H7 (cell line): ENCODE measurements at places on chromosomes 1 and 21. TPM values are rescaled to one million over a fixed set of nuclear protein-coding genes. Genes with fewer than 3 reads are reported as not detected.

Gene CASP9
- 14.1 and 15.0 TPM in 2 replicates for total RNA-seq

Gene FMOD
- not detected in 2 replicates for total RNA-seq

Gene KRTAP7-1
- not detected in 2 replicates for total RNA-seq

Gene GOLT1A
- 0.76 and 1.0 TPM in 2 replicates for total RNA-seq

Gene CD1C
- total RNA-seq, result not detected in 2 replicates

Gene SPRR1B
- total RNA-seq, result not detected in 2 replicates

Gene ELAVL4
- 0.42 and 1.7 TPM in 2 replicates for total RNA-seq

Gene LRP8
- 144 and 157 TPM in 2 replicates for total RNA-seq

Gene SLAMF9
- not detected in 2 replicates for total RNA-seq

Gene CHTOP
- total RNA-seq, result 63.8 and 67.0 TPM in 2 replicates

Gene IFI44L
- 0.48 TPM in 1 of 2 replicates, not detected in the other for total RNA-seq
